Spinal cord (tissue), 10 donors: ENCODE measurements at places on chromosomes 1 and 21. TPM values are rescaled to one million over a fixed set of nuclear protein-coding genes. Genes with fewer than 3 reads are reported as not detected.

- H3K4me1 ChIP-seq = no peaks in the 10 kb centered on the region
- H3K27ac ChIP-seq = no peak overlapping the region
- H3K36me3 ChIP-seq = no peaks in the 10 kb centered on the region
- DNase-seq = no peak
- H3K27me3 ChIP-seq = no peaks in the 10 kb centered on the region
- no peak overlapping the region for H3K4me3 ChIP-seq
Measured at GRCh38 chr1:86067626-86068025, 88.9 kb downstream of the COL24A1 start.

DNA sequence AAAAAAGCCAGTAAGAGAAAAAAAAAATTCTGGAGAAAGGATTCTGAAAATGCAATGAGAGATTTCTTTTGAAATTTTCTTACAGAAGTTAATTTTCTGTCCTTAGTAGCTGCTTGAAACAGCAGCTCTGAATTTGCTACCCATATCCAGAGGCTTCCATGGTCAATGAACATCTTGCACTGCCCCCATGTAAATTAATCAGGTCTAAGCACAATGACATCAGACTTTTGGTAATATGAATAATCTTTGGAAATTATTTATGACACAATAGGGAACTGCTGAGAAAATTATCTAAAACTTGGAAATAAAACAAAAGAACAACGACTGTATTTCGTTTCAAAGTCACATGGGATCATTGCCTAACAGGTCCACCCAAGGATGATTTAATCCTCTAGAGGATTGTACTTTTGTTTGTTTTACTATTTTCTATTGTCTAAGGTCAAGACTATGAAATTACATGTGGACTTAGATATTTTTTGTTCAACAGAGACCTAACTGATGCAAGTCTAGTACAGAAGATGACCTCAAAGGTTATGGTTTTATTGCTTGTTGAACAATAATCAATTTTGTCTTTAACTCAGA lies 312.1 kb downstream of the BACH1 start:
- H3K4me1 ChIP-seq = no peaks in the 10 kb centered on the region
- no peak overlapping the region for H3K4me3 ChIP-seq
- DNase-seq = no peak
- no peaks in the 10 kb centered on the region for H3K27me3 ChIP-seq
- no peaks in the 10 kb centered on the region for H3K36me3 ChIP-seq
- no peak overlapping the region for H3K27ac ChIP-seq

DNA sequence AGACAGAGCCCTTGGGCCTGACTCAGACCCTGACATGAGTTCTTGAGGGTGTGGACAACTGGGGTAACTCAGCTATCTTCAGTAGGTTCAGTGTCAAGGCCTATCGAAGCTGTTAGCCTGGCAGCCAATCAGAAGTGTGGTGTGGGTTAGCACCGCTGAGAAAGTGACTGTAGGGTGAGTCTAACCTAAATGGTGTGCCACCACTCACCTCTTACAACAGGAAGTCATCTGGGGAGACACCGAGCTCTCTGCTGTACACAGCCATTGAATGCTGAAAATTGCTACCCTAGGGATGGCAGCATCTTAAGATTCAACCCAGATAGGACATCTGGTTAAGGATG lies 44.6 kb downstream of the RASSF5 start:
- H3K27me3 ChIP-seq = no peaks in the 10 kb centered on the region
- no peaks in the 10 kb centered on the region for H3K36me3 ChIP-seq
- H3K27ac ChIP-seq = no peak overlapping the region
- no peak overlapping the region for H3K4me3 ChIP-seq

Gene KLF17
- 0.69 TPM for total RNA-seq

Gene PIK3R3
- total RNA-seq = 53.7 TPM

Gene SHISAL2A
- total RNA-seq = 0.30 TPM

- peaks cover 37% of the 10 kb centered on the region for H3K36me3 ChIP-seq
- no peaks in the 10 kb centered on the region for H3K27me3 ChIP-seq
- H3K27ac ChIP-seq = no peak overlapping the region
- H3K4me3 ChIP-seq = no peak overlapping the region
- no peaks in the 10 kb centered on the region for H3K4me1 ChIP-seq
- DNase-seq = peak; percentile 20
Measured at GRCh38 chr1:53959664-53960250, 13.6 kb downstream of the LRRC42 start.

Gene TCEA3
- 15.4 TPM for total RNA-seq

Gene RYR2
- total RNA-seq = 31.2 TPM

GRCh38 chr1:231855361-231855760 lies 228.8 kb downstream of the DISC1 start:
- peaks cover 7% of the 10 kb centered on the region for H3K4me1 ChIP-seq
- H3K36me3 ChIP-seq = no peaks in the 10 kb centered on the region
- H3K27me3 ChIP-seq = no peaks in the 10 kb centered on the region

Gene PPFIA4
- 11.5 TPM for total RNA-seq

DNA sequence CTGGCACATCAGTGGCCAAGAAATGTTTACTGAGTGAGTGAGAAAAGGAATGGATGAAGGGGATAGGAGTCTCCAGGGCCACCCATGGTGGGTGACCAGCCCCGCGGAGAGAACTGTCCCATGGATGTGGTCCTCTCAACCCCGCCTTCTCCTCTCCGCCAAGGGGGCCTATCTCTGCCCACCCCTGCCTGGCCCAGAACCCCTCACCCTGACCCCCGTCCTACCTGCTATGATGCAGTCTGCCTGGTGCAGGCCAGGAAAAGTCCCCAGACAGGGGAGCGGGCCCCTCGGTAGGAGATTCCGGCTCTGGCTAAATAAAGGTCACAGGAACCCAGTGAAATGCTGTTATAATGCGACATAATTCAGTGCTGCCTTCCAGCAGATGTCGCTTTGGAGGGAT lies 107.6 kb downstream of the PTPRU start:
- peaks cover 4% of the 10 kb centered on the region for H3K4me1 ChIP-seq
- no peak overlapping the region for H3K4me3 ChIP-seq
- no peak for DNase-seq
- no peaks in the 10 kb centered on the region for H3K27me3 ChIP-seq
- H3K27ac ChIP-seq = no peak overlapping the region

Gene ATAD3C
- 0.10 TPM for total RNA-seq

DNA sequence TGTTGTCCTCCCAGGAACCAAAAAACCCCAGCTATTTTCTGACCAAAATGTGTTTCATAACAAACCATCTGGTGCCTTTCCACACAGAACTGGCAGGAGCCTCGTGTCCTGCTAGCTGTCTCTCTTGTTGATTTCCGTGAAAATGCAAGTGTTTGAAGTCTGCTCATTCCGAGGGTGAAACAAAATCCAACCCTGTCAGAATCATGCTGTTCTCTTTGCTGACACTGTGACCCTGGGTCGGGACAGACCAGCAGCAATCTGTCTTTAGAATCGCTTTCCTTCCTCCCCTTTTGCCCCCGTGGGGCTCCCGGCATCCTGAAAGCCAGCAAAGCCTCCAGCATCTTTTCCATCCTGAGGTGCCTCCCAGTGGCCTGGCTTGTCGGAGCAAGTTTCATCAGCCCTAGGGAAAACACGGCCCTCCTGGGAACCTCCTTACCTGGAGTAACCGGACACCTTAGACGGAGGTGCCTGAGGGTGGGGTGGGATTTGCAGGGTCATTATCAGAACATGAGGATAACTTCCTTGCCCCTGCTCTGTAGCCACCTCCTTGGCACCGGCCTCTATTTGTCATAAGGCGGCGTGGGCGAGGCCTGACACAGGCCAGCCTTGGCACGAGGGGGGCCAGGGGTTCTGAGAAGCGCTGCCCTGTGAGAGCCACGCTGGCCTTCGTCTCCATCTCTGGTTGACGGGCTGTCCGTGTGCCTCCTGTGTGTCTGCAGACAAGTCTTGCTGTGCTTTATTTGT lies 24.9 kb downstream of the LDLRAP1 start:
- peaks cover 73% of the 10 kb centered on the region for H3K4me1 ChIP-seq
- no peak overlapping the region for H3K4me3 ChIP-seq
- no peak for DNase-seq
- peaks cover 11% of the 10 kb centered on the region for H3K36me3 ChIP-seq
- H3K27ac ChIP-seq = peak overlapping the region; percentile 79

Gene LDLRAD1
- not detected for total RNA-seq

Gene TPM3
- total RNA-seq = 147 TPM

Gene TNFRSF25
- 9.5 TPM for total RNA-seq

GRCh38 chr1:246597340-246597739 lies 31.1 kb downstream of the CNST start:
- no peaks in the 10 kb centered on the region for H3K27me3 ChIP-seq
- peaks cover 8% of the 10 kb centered on the region for H3K36me3 ChIP-seq
- no peak overlapping the region for H3K4me3 ChIP-seq
- no peaks in the 10 kb centered on the region for H3K4me1 ChIP-seq
- no peak overlapping the region for H3K27ac ChIP-seq

DNA sequence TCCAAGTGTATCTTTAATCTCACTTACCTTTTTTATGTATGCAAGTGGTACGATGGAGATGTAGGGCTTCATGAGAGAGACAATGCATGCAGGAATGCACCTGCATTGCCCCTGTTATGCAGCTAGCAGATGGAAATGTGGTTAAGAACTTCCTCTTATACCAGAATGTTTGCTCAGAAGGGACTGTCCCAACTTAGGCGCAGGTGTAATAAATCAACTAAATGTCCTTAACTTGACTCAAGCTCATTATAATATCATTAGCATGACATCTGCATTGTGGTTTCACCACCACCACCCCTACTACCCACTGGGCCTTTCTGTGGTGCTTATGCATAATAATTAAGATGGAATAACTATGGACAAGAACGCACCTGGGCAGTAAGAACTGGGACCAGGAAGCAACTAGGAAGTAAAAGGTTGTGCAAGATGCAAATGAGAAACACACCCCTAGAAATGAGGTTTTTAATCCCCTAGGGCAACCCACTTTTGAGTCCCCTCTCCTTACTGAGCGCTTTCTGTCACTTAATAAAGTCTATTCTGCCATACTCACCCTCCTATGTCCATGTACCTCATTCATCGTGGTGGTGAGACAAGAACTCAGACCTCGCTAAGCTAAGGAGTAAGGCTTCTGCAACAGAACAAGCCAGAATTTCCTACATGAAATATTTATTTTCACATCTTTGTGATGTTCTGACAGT lies 1103.3 kb upstream of the B3GALT2 start:
- H3K27ac ChIP-seq = no peak overlapping the region
- H3K27me3 ChIP-seq = no peaks in the 10 kb centered on the region
- no peaks in the 10 kb centered on the region for H3K4me1 ChIP-seq
- H3K4me3 ChIP-seq = no peak overlapping the region
- no peaks in the 10 kb centered on the region for H3K36me3 ChIP-seq
- DNase-seq = no peak

DNA sequence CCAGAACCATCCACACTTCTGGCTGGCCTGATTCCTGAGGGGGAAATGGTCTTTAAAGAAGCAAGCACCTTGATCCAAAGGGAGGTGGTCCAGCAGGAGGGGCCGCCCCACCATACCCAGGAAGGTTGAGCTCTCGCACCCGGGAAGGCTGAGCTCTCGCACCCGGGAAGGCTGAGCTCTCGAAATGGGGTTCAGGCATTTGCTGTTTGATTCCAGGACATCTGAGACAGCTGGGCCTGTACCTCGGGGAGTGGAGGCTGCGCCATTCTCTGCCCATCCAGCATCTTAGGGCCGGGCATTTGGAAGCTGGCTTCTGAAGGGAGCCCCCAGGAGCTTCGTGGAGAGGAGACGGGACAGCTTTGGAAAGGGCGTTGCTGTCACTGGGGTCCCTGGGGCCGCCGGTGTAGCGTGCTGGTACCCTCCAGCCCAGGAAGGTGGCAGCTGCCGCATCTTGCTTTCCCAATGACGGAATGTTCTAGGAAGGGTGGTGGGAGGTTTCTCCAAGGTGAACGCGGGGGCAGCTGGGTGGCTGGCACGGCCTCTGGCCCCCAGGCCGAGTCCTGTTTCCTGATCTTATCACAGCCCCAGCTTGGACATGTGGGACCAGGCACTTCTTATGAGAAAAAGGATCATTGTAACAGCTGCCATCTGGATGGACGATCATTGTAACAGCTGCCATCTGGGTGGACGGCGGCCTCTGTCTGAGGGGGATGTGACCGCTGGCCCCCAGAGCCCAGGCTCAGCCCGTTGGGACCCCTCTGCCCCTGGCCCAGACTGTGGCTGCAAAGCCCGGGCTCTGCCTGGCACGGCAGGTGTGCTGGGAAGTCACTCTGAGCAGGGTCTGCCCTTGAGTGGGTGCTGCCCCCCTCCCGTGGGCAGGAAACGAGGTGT lies 61.6 kb downstream of the COL18A1 start:
- H3K36me3 ChIP-seq = peaks cover 20% of the 10 kb centered on the region
- DNase-seq = no peak
- H3K27me3 ChIP-seq = no peaks in the 10 kb centered on the region
- H3K4me1 ChIP-seq = peaks cover 54% of the 10 kb centered on the region
- no peak overlapping the region for H3K4me3 ChIP-seq
- no peak overlapping the region for H3K27ac ChIP-seq

GRCh38 chr21:25127811-25128210 lies 479.5 kb downstream of the MRPL39 start:
- no peak for DNase-seq
- no peaks in the 10 kb centered on the region for H3K27me3 ChIP-seq
- no peaks in the 10 kb centered on the region for H3K36me3 ChIP-seq
- no peak overlapping the region for H3K27ac ChIP-seq
- no peak overlapping the region for H3K4me3 ChIP-seq
- no peaks in the 10 kb centered on the region for H3K4me1 ChIP-seq

DNA sequence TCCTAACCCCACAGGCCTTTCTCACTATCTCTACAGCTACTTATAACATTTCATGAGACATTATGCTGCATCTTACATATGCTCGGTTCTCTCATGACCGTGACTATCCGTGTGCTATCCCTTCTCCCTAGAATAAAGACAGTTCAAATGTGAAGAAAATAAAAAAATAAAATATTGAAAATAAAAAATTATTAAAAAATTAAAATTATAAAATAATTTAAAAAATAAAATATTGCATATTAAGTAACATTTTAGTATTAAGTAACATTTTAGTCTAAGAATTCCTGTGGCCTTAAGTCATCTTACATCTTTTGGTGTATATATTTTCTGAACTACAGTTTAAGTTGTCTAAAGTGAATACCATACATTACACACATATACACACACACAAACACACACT lies 415.5 kb downstream of the DPYD start:
- H3K4me3 ChIP-seq = no peak overlapping the region
- DNase-seq = no peak
- H3K36me3 ChIP-seq = no peaks in the 10 kb centered on the region

Gene KIF26B
- 15.1 TPM for total RNA-seq

DNA sequence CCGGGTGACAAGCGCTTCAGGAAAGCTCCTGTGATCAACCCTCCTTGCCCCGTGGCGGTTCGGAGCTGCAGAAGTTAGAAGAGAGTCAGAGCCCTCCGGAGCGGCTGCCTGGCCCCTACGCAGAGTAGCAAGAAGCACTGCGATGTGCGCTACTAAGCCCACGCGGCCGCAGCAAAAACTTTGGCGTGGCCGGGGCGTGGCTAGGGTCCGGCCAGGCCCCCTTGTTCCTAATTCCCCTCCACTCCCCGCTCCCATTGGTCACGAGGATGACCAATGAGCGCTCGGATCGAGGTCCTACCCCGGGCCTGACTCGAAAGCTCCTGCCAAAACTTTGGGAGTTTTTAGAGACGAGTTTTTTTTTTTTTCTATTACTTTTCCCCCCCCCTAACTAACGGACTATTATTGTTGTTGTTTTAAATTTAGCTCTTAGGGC lies at the start of gene HLX:
HLX (plus strand) TSS at position 368 of the 433 bp plus-strand sequence. CDS start 415 bp downstream, outside the sequence.
- DNase-seq = no peak
- H3K4me3 ChIP-seq = peak within 1 kb of the TSS; percentile 22
- H3K36me3 ChIP-seq = peaks cover under 1% of the 10 kb centered on the region
- H3K27me3 ChIP-seq = peaks cover 95% of the 10 kb centered on the region
- H3K4me1 ChIP-seq = peaks cover 54% of the 10 kb centered on the region

Gene AMPD1
- total RNA-seq = not detected

Gene FCRL2
- not detected for total RNA-seq
